ENCODE measurements at places on chromosomes 16 and 17.

DNA sequence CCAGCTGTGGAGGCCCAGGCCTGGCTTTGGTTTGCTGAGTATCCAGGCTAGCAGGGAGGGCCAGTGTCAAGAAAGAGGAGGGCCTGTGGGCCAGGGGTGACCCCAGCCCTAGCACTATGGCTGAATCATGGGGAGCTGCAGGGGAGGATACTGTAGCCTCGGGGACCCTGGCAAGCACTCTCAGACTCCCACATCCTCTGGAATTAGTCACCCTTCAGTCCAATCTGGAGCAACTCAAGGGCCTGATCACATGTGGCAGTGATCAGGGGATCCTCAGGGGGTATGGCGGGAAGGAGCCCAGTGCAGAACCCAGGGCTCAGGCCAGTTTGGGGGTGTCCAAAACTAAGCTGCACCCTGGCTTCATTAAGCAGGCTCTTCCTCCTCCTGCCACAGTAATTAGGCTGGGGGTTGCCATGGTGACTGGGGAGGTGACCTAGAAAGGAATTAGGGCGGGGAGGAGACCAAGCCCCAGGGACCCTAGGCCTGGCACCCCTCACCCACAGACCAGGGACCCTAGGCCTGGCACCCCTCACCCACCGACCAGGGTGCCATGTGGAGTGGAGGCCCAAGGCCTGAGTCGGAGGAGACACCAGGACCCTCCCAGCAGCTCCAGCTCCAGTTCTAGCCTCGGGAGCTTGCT, 5.8 kb downstream of the NLGN2 start:
- no peak for DNase-seq

DNA sequence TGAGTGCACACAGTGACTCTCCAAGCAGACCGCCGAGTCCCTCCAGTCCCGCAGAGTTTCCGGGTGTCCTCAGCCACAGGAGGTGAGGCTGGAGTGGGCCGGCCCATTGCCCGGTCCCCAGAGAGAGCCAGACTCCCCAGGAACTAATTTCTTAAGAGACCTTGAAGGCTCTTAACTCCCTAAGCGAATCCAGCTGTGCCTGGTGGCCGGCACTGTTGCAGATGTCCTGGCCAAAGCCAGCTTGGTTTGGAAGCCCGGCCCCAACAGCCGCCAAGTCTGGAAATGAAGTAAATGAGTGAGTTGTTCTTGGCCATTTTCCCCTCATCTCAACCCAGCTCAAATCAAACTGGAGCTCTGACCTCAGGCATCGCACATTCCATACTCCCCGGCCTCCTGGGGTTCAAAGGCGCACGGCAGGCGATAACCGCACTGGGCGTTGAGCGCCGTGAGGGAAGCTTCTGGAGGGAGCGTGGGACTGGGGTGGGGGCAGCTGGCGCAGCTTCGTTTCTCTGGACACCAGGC, 42.0 kb downstream of the CMIP start:
- no peak for DNase-seq

DNA sequence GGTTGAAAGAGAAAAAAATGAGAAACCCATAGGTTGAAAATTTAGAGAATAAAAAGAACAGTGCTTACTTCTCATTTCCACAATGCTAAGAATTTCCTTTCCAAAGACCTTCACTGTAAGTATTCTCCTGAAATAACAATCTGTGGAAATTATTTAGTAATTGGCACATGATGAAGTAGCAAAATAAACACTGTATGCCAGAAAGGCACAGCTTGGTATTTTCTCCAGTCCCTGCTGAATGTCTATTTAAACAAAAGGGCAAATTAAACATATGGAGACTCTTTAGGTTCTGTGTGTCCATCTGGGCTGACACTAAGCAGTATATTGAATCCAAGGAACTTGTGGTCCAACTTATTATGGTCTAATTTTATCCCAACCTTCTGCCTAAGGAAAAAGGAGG, 46.1 kb downstream of the CHCT1 start:
- DNase-seq = no peak

DNA sequence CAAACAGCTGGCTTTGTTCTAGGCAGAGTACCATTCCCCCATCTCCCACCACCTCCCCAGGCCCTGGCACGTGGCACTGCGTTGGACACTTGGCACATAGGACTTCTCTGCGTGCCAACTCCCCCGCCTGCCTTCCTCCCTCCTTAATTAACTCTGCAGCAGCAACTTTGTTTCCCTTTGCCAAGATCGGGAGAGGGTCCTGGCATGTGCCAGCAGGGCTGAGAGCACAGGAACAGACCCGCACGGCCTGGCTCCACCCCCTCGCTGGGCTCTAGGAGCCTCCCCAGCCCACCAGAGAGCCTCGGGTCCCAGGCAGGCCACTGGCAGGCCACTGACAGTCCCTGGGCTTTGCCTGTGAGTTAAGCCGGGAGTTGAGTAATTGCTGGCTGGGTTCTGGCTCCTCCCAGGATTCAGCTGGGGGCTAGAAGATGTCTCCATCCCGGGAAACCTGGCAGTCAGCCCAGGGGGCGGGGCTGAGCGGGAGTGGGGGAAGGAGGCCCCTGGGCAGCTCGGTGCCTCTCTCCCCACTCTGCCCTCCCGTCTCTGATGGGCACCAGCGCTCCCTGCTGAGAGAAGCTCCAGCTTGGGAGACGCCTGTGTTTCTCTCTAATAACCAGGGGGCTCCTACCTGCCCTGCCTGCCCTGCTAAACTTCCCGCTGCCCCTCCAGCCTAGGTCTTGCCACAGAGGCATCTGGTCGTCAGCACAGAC, 224.0 kb upstream of the TNRC6C start:
- no peak for DNase-seq

DNA sequence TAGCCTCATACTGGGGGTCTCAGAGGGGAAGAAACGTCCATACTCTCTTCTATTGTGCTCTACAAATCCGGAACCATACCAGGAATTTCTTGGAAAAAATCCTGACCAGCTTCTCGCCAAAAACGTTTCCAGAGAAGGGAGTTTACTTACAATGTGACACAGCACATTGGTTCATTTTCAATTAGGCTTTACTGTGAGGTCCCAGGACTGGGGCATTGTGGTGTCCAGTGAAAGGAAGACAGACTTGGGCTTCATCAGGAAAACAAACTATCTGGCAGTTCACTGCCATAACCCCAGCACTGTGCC, 14.7 kb downstream of the MPP2 start:
- DNase-seq = no peak

DNA sequence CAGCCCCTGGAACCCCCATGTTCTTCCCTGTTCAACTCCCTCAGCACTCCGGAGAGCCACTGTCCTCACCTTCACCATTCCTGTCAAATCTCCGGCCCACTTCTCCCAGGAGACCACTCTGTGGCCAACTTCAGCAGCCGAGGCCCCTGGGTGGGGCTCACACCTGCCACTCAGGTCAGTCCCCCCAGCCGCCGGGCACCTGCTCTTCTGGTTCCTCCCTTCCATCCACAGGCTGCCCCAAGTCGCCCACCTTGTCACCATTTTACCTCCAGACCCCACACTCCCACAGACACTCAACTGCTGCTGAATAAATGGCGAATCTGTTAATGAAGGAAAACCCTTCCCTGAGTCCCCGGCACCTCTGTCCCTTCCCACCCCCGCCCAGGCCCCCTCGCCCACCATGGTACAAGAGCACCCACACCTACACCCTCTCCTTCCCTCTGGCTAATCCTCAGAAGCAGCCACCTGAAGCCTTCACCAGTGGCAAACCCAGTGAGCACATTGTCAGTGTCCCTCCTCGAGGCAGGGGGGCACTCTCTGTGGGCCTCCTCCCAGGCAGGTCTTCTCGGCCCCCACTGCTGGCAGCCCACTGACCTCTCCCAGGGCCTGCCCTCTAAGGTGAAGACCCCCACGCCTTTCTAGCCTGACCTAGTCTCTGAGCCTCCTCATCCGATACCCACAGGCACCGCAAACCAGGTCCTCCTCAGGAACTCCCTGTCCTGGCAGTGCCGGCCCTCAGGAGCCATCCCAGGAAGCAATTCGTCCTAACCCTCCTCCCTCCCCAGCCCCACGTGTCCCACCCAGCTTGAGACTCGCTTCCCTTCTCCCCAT, 8.2 kb downstream of the CANT1 start:
- DNase-seq = no peak

GRCh38 chr17:6491071-6491700, 46.9 kb downstream of the PIMREG start:
- no peak for DNase-seq

GRCh38 chr16:11200592-11200991, 55.4 kb downstream of the SOCS1 start:
- no peak for DNase-seq

DNA sequence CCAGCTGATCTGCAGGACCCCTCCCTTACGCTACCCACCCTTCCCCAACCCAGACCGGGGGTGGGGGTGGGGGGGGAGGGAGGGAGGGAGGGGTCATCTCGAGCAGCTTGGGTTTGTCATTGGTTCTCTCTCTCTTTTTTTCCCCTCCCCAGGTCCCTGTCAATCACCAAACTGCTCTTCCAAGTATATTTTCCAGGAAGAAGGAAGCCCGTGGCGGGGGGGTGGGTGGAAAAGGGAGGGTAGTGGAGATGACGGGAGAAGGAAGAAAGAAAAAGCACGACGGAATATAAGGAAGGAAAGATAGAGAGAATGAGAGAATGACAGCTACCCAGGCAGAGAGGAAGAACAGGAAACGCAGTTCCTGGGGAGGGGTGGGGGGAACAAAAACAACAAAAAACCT, 17.9 kb downstream of the SALL1 start:
- DNase-seq = no peak

- no peak for DNase-seq
These were observed 135.7 kb upstream of the FOXF1 start for GRCh38 chr16:86374603-86375130.
